ENCODE measurements at places on chromosomes 3 and 15.

- DNase-seq: no peak
Measured at GRCh38 chr3:184443364-184443763, 63.5 kb downstream of the CHRD start.

- no peak for DNase-seq
Measured at GRCh38 chr15:50496692-50497091, 49.8 kb downstream of the USP50 start.

- DNase-seq: no peak
Measured at GRCh38 chr15:52158084-52158765, 33.0 kb downstream of the GNB5 start.

GRCh38 chr3:183244219-183244618, 8.8 kb upstream of the B3GNT5 start:
- DNase-seq: no peak

GRCh38 chr3:128343287-128344051, 123.2 kb downstream of the DNAJB8 start:
- no peak for DNase-seq

DNA sequence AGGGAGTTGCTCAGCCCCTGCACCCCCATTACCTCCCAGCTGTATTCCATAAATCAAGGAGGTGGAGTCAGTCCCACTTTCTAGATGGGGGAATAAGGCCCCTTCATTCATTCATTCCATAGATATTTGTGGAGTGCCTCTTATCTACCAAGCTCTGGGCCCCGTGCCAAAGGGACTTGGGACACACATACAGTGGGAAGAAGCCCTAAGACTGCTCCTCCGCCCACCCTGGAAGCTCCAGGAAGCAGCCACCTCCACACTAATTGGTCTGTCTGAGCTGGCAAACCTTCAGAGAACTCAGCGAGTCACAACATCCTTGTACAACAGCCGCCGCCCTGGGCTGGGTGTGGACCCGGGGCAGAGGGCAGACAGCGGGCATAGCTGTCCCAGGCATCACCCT, 6.4 kb downstream of the STRA6 start:
- DNase-seq: no peak

- no peak for DNase-seq
Measured at GRCh38 chr3:42694366-42694765, 8.2 kb downstream of the HHATL start.

DNA sequence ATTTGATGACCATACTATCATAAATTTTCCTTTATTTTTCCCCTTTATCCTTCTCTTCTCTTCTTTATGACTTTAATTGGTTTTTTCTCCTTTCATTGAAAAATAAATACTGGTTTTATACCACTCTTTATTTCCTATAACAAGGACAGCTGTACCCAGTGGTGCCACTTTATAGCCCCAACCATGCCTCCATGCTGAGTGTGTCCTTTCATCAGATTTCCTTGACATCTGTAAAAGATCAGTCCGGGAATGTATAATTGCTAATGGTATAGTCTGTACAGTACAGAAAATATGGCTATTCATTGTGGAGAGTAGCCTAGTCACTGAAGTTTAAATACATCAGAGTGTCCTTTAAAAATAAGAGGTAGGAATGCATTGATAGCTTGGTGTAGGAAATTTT, 74.6 kb downstream of the EPHA3 start:
- DNase-seq: no peak

DNA sequence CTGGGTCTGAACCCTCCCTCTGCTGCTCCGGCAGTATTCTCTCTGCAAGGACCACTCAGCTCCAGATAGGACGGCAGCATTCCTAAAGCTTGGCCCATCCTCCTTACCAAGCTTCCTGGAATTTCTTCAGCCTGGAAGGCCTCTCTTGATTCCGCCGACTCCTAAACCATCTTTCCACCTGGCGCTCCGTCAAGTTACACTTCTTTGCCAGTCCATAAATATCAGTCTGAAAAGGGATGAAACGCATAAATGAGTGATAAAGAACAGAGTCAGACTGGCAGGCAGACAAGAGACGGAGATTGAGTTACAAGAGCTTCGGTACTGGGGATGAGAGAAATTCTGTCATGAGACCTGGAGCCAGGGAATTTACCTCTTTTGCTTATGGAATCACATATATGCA, 44.3 kb downstream of the CERS3 start:
- no peak for DNase-seq

- no peak for DNase-seq
Measured at GRCh38 chr3:131328721-131329120, 52.9 kb upstream of the NUDT16 start.

- DNase-seq: no peak
Measured at GRCh38 chr15:66482539-66482938, 15.0 kb downstream of the SNAPC5 start.

DNA sequence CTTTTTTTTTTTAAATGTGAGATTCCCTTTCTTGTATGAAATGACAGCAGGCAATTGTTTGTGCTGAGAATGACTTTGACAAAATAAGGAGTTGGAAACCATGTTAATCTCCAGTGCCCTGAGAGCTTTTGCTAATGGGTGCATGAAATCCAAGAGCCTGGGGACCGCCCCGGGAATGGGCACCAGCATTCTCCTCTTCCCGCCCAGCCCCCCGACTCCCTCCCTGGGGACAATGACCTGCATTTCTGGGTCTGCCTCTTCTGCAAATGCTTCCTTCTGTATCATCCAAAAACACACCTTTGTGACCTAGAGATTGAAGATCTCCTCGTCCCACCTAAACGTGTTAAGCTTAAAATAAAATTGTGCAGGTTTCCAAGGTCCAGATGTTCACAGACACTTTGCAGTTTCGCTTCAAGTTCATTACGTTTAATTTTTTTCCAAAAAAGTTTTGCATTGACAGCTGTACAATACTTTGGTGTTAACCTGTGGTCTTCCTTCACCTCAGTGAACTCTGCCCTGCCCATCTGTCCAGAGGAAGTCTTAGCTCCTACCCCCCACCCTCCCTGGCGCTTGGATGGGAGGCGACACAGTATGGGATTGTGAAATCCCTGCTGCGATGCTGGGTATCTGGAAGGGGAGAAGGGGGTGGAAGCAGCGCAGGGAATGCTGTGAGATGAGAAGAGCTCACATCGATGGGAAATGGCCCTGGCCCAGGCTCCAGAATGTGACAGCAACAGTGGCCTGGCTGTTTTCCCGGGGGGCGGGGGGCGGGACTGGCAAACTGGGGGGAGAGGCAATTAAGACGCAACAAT, 50.1 kb downstream of the TLE3 start:
- no peak for DNase-seq

GRCh38 chr15:67981848-67982247, 72.3 kb upstream of the PIAS1 start:
- DNase-seq: no peak

DNA sequence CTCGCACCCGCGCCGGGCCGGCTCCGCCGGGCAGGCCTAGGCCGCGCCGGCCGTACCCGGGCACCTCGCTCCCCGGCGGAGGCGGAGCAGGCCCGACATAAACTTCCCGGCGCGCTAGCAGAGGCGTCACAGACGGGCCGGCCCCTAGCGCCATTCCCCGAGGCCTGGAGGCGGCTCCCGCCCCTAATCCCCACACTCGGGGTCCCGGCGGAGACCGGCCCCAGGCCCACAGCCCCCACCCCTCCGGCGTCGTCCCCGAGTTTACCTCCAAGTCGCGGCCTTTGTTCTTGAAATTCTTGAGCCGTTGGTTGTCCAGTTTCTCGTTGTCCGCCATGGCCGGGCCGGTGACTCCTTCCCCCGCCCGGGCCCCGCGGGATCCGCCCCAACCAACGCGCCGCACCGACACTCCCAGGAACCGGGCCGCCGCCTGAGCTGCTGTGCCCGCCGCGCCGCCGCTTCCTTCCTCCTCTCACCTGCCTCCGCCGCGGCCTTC, 376 bp downstream of the KPNA4 start:
- peak; percentile 79 for DNase-seq

GRCh38 chr15:51883271-51883837, 53.9 kb downstream of the TMOD3 start:
- DNase-seq: no peak

DNA sequence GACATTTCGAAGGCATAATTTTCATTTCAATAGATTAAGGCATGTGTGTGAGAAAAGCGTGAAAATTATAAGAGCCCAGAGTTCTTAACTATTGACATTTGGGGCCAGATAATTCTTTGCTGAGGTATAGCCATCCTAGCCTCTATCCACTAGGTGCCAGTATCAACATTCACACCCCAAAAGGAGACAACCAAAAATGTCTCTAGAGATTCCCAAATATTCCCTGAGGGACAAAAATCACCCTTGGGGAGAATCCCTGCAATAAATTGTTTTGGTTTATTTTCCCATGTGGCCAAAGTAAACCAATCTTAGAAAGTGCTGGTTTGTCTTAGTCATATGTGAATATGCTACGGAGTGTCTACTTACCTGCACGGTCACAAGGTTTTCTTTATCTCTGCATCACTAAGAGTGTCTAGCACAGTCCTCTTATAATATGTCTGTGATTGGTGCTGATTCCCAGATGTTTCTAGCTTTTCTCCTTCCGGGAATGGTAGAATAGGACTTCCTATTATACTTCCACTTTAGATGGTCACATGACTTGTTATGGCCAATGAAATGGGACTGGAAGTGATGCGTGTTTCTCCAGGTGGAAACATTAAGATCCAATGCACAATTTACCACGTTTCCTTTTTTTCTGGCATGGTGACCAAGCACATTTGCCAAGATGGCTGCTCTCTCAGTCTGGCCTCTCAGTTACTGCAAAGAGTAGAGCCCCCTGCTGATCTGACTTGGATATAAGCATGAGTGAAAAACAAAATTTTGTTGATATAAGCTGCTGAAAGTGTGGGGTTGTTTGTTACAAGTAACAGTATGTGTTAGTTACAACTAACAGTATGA, 8.0 kb upstream of the KBTBD8 start:
- peak; percentile 45 for DNase-seq

DNA sequence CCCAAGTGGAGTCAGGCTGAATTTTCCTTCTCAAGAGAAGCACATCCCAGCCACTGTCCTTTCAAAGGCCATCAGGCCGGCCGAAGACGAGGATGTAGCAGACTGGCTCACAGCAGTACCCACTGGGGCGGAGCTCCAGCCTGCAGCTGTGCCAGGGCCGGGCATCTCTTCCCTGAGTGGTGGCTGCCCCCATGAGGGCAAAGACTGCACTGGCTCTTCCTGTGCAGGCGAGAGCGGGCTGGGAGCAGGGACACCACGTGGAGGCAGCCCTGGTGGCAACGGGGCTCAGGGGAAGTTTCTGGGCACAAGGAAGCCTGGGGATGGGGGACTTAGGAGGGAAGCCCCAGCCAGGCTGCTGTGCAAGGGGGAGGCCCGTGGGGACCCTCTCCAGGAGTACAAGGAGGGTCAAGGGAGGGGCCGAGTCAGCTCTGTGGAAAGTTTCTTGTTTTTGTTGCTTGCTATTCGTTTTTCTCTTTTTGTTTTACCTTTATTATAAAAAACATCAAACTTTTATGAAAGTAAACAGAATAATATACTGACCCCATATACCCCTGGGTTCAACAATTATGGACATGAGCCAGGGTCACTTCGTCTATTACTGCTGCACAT, 66.1 kb downstream of the RPN1 start:
- peak; percentile 47 for DNase-seq

DNA sequence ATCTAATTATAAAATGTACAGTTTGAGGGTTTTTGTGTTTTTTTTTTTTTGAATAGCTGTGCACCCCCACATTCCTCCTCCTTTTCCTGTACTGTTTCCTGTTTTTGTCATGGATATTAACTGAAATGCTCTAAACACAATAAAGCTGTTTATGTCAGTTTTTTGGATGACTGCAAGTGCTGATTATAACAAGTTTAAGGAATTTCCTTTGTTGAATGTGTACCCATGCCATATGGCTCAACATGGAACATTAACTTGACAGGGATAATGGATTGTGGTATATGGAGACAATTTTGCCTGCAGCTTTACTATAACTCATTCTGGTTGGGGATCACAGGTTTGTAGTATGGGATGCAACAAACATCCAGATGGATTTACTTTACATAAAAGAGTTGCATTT, 216.4 kb downstream of the TCF12 start:
- DNase-seq: no peak

- DNase-seq: no peak
Measured at GRCh38 chr15:31571676-31572075, 245.0 kb downstream of the KLF13 start.

- no peak for DNase-seq
Measured at GRCh38 chr3:183491923-183492848, 63.3 kb downstream of the KLHL6 start.

- no peak for DNase-seq
Measured at GRCh38 chr15:40088929-40089755, 19.5 kb downstream of the BMF start.

DNA sequence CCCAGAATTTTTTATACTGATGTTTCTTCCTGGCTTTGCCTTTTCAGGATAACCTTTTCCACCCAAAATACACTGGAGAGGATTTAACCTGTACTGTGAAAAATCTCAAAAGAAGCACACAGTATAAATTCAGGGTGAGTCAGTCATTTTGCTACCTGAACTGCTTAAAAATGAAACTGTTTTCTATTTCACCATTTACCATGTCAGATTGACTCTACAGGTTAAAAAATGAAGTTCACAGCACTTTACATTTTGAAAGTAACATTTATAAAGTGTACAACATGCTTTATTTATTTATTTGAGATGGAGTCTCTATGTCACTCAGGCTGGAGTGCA, 115.2 kb downstream of the GHSR start:
- no peak for DNase-seq

DNA sequence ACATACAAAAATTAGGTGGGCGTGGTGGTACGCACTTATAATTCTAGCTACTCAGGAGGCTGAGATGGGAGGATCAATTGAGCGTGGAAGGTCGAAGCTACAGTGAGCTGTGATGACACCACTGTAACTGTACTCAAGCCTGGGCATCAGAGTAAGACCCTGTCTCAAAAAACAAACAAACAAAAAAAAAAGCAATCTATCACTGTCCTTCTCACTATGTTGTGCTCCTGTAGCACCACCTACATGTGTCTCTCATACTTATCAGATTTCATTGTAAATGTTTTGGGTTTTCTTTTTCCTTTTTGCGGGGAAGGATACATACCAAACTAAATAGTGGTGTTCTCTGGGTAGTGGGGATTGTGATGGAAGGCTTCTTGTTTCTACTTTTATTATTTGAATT, 14.8 kb downstream of the FANCD2 start:
- no peak for DNase-seq

DNA sequence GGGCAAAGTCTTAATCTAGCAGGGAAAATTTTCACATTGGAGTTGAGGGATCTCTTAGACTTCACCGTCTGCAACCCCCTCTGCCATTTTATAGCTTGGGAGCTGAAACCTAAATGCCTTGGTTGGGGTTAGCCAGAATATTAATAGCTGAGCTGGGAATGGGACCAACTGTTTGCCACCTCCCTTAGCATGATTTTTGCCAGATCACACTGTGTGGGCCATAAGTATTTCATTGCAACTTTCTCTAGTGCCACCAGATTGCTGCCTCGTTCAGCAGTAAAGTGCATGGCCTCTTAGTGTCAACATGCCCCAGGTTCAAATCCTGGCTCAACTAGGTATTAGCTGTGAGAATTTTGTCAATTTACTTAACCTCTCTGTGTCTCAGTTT, 55.9 kb upstream of the ABHD17C start:
- DNase-seq: no peak

GRCh38 chr3:124509884-124510283, 220.4 kb upstream of the UMPS start:
- no peak for DNase-seq

- DNase-seq: no peak
Measured at GRCh38 chr3:59563966-59564365, 514.1 kb upstream of the CFAP20DC start.
